Adipose tissue (tissue), 3 donors: ENCODE measurements at places on chromosomes 4 and X. TPM values are rescaled to one million over a fixed set of nuclear protein-coding genes. Genes with fewer than 3 reads are reported as not detected.

The STATH gene
- polyA plus RNA-seq = not detected

The FMR1 gene
- 22.2 TPM for polyA plus RNA-seq

The HPGD gene
- polyA plus RNA-seq = 10.7 TPM

The GAB3 gene
- 2.9 TPM for polyA plus RNA-seq

The PDLIM5 gene
- polyA plus RNA-seq = 27.3 TPM

The SMIM10L2A gene
- polyA plus RNA-seq = 0.56 TPM

The NLRP2B gene
- 0.11 TPM for polyA plus RNA-seq

The CITED1 gene
- 7.8 TPM for polyA plus RNA-seq

The F11 gene
- not detected for polyA plus RNA-seq

The FGF2 gene
- 0.46 TPM for polyA plus RNA-seq
